NCI-H774 (cell line): ENCODE measurements at places on chromosomes 13 and 19.
A peak's percentile ranks its signal among the peaks of the same experiment; 100 is the strongest.

DNA sequence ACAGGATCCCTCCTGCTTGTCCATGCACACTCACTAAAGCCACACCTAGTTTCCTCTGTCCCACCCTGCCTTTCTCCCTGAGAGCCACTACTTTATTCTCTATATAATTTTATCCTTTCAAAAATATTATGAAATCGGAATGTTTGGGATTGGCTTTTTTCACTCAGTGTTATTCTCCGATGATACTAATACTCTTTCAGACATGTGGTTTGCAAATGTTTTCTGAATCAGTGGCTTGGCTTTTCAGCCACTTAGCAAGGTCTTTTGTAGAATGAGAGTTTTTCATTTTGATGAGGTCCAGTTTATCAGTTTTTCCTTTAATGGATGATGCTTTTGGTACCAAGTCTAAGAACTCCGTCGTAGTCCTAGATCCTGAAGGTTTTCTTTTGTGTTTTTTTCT, 11.6 kb downstream of the SPATA13 start:
- no peak for DNase-seq

DNA sequence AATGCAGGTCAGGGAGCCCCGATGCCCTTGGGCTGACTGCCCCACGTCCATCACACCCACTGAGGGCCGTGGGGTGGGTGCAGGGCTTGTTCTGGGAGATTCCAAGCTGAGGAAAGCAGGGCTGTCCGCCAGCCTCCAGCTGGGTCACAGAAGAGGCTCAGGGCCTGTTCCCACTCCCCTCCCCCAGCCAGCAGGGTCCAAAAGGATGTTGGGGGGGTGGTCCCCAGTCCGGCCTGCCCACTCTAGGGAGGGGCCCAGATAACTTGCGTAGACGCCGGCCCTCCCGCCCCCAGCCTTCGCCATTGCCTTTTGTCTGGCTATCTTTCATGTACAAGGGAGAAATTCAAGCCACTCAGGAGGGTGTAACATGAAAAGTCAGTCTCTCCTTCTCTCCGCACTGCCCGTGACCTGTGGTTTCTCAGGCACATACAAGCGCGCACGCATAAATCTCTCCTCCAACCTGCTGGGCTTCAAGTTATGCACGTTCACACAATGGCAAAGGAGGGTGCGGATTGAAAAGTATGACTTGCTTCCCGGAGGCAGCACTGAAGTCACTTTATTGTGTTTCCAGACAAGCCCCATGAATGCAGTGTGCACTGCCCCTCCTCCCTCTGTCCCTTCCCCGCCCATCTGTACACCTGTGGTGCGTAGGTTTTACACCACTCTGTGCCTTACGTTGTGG, 20.2 kb downstream of the CARM1 start:
- DNase-seq, result no peak

DNA sequence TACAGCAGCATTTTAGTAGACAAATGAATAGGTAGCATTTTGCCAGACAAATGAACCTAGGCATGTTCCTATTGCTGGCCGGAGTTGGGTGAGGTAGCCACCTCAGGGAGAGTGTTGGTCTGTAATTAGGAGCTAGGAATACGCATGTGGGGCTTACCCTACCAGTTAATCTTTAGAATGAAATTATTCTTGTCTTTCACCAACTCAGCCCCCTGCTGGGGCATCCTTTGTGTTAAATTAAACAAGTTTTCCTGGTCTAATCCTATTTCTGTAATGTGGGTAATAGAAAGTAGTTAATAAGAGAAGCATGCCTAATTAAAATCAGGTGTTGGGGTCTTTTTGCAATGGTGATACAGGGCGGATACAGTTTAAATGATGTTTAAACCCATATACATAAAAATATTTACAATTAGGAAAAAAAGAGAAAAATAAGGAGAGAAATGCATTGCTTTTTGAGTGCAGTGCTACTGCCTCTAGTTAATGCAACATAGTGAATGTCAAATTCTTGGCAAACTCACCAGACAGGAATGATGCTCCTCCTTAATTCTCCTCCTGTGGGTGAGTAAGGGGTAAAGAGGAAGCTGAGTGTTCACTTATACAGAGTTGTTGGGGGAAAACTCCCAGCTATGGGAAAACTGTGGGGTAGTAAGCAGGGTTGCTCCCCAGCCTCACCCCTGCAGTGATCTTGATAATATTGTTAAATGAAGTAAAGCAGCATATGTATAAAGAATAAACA, 276.4 kb upstream of the EDNRB start:
- no peak for DNase-seq

- no peak for DNase-seq
Observed at GRCh38 chr19:29446361-29446760, 79.4 kb upstream of the VSTM2B start.

DNA sequence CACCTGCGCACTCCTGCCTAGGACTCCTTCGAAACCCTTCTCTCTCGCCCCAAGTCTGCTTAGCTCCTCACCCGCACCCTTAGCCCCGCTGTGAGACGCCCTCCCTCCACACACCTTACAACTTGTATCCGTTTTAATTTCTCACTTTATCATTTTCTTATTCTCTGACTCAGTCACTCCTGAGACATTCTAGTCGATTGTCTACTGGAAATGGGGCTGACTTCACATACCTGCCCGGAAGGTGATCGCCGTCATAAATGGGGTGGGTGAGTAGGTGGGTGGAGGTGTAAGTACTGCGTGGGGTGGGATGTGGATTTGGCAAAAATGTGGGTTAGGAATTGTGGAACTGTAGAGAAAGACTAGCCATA, 714 bp downstream of the NDFIP2 start:
- DNase-seq, result no peak

DNA sequence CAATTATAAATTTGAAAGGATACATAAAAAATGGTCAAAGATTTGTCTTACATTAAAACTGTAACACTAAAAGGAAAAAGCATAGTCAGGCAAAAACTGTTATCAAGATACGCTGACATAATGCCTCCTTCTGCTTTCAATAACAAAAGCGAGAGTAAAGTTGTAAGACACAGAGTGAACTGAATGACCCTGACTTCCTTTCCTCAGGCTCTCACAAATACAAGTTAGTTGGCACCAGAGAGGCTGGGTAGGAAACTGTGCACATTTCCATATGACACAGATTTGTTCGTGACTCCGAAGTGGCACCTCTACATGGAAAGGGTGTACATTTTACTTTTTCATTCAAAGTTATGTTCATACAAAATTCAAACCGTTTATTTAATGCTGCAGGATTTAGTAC, 15.4 kb downstream of the FGF14 start:
- DNase-seq, result no peak

GRCh38 chr19:29410601-29411000, 115.2 kb upstream of the VSTM2B start:
- DNase-seq, result no peak

GRCh38 chr19:47209319-47210179, 21.4 kb downstream of the BBC3 start:
- no peak for DNase-seq

GRCh38 chr13:98752467-98753290, at the start of gene SLC15A1:
Gene SLC15A1 (minus strand): TSS chr13:98752672. CDS start chr13:98752598, 74 bp downstream.
- DNase-seq, result peak; percentile 24

DNA sequence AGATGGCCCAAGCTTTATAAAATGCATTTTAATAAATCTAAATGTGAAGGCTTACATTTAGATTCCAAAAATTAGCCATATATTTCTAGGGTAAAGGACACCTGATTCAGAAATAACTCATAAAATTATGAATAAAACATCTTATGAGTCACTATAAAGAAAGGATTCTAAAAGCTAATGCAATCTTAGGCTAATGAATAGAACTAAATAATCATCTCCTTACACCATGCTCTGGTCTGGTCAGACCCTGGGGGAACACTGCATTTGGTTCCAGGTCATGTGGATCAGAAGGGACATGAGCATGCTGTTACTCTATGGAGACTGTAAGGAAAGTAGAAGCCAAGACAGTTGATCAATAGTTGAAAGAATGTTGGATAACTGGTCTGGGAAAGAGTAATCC, 370.4 kb downstream of the NDFIP2 start:
- DNase-seq, result no peak

GRCh38 chr19:14081797-14082674, 3.5 kb downstream of the C19orf67 start:
- no peak for DNase-seq

GRCh38 chr19:18014197-18014596, 6.2 kb downstream of the ARRDC2 start:
- DNase-seq, result no peak

GRCh38 chr19:3440082-3440481, 40.2 kb downstream of the SMIM24 start:
- peak; percentile 12 for DNase-seq

DNA sequence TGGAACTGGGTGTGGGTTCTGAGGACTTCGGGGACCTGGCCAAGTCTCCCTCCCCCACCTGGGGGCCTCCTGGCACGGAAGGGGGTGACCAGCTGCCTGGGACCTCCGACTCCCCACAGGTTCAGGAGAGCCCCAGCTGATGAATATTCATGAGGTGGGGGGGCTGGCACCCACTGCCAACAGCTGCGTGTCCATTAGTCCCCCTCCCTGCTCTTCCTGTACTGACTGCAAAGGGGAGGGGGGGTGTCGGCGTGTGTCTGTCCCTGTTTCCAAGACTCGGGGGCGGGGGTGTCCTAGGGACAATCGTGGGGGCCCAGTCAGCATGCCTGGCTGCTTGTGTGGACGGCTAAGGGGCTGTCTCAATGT, 10.6 kb upstream of the NFIX start:
- no peak for DNase-seq

- peak; percentile 45 for DNase-seq
Observed at GRCh38 chr13:102800145-102801041, 1.5 kb downstream of the BIVM start.

DNA sequence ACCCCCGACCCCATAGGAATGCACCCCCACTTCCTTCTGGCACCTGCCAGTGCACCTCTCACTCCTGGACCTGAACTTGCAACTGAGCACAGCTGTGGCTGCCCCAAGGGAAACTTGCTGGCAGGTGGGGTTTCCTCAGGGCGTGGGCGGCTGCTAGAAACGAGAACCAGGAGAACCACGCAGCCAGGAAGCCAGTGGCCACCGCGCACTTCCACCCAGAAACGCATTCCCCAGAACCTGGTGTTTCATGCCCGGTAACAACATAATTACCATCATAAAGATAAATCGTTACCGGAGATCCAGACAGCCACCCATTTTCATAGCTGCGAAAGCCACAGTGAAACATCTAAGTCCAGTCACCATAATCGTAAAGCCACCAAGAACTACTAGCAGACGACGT, 75.2 kb upstream of the C13orf46 start:
- DNase-seq, result no peak

DNA sequence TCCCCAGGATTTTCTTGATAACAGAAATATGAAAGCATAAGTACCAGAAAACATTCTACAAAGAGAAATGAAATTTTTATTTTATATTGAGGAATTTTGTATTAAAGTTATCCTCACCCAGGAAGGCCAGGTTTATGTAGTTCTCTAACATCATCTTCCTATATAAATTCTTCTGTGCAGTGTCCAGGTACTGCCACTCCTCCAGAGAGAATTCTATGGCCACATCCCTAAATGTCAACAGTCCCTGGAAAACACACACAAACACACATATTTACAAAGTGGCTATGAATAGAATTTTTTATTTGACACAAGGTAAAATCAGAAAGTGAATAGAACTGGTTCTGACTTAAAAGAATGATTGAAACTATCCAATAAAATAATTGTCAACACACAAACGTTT, 110.5 kb upstream of the ZNF91 start:
- no peak for DNase-seq

- peak; percentile 5 for DNase-seq
Observed at GRCh38 chr19:19554074-19555023, 16.3 kb downstream of the CILP2 start.

DNA sequence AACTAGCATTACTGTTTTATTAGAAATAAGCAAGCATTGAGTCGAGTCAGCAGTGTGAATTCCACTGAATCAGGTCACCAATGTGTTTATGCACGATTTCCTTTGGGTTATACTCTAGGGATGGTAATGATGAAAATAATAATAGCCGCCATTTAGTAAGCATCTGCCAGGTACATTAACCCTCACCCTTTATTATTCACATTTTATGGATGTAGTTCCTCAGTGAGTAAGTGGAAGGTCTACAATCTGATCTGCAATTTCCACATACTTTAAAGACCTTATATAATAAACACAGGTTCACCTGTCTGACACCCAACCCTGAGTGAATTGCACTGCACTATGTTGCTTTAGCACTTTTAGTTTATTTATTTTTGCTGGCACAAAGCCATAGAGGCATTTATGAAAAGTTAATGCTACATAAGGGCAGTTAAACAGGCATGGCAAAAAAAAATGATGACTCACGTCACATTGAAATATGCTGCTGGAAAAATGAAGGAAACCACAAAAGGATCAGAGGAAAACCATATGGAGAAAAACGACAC, 122.4 kb downstream of the TRPC4 start:
- no peak for DNase-seq

GRCh38 chr19:54206831-54207177, 6.1 kb downstream of the RPS9 start:
- no peak for DNase-seq

GRCh38 chr19:53355739-53356138, 9.8 kb upstream of the ZNF525 start:
- DNase-seq, result no peak

DNA sequence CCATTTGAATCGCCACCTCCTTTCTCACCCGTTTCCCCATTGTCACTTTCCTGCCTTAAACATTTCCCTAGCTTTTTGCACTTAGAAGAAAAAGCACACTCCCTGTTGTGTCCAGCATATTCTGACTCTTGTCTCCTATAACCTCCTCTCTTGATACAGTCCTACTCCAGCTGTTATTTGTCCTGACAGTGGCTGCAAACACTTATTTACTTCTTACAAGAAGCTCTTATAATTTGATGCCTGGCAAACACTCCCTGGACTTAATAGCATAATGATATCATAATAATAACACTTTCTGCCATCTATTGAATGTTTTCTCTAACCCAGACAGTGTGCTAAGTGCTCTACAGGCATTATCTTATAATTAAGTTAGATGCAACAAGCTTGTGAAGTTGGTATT, 76.6 kb downstream of the DGKH start:
- DNase-seq, result no peak

DNA sequence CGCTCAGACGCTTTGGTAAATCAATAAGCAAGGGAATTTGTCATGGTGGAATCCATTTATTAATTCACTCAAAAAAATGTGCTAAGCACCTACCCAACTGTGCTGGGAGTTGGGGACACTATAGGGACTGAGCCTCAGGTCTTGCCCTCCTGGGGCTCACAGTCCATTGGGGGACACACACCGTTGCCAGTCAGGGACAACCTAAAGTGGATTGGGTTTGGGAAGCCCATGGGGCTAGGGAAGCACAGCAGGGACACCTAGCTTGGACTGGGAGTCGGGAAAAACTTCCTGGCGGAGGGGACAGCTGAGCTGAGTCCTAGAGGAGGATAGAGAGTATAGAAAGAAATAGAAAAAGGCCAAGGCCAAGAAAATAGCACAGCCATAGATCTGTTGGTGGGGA, 8.5 kb downstream of the FOSB start:
- DNase-seq, result no peak
